Stimulated activated CD4-positive, alpha-beta T cell treated with anti-CD3 and anti-CD28 coated beads, Interleukin-1b, Interleukin-23, amount 100 ng/mL, for 4 hours (primary cell): ENCODE measurements at places on chromosomes 7 and 10.

DNA sequence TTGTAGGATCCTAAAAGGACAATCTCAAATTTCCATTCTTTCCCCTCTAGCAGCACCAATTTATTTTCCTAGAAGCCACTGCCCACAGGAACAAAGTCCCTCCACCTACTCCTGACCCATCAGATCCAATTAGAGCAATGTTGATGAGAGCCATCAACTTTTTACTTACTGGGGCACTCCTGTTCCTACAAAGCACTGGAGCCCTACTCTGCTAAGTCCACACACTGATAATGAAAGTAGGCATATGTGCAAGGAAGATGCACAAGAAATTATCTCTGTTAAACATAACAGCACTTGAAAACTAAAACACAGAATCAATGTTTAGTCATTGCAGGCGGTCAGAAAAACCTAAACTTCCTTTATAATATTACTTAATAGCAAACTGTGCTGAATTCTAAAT lies 3.6 kb downstream of the HERPUD2 start:
- no peak for DNase-seq

DNA sequence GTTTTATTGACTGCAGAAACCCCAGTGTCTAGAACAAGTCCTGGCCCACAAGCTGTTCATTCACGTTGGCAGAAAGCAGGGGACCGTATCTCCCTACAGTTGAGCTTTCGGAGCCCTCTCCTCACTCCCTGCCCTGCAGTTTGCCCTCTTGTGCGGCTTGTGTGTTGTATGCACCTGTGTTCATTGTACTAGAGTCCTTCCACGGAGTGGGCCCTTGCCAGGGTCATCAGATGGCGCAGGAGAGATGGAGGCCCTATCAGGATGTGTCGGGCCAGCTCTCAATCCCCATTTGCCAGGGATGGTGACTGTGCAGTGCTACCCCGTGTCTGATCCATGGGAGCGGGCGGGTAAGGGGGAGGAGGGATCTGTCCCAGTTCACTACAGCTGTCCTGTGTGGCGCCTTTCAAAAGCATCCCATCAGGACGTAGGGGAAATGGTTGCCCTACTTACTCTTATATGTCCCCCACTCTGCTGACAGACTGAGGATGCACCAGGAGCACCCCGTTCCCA lies 77.4 kb upstream of the PRR15 start:
- DNase-seq, result no peak

DNA sequence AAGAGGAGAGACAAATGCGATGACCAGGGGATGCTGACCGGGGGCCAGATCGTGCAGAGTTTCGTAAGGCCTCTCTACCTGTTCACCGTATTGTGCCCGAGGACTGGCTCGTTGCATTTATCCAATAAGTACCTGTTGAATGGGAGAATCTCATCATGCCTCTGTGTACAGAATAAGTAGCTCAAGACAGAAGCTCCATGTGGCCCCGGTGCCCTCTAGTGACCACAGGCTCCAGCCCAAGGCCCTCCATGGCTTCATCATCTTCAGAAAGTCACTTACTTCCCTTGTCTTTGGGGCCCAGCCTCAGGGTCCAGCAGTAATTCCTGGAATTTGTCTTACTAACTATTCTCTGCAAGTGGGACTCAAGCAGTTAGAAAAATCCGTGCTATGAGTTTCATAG lies 151.0 kb downstream of the CHN2 start:
- no peak for DNase-seq

DNA sequence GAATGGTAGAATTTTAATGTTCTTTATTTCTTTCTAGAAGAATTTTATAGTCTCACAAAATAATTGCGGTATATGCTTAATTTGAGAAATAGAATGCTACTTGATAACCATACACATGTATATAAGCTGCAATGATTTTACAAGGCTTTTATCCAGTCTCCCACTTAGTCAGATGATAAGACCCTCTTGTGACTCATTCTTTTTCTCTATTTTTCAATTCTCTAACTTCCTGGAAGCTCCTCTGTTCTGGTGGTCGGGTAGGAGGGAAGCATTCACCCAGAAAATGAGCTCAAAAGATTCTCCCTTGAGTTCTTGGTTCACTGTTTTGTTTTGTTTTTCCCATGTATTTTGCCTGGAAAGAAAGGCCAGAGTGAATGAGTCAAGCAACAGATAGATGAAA lies 546.6 kb downstream of the INHBA start:
- DNase-seq, result no peak

GRCh38 chr7:1424041-1424440 lies 35.2 kb downstream of the MICALL2 start:
- no peak for DNase-seq

GRCh38 chr10:33498391-33498891 lies 164.0 kb upstream of the NRP1 start:
- no peak for DNase-seq

- no peak for DNase-seq
These were observed 647.1 kb downstream of the ZNF37A start for GRCh38 chr10:38741226-38741625.

DNA sequence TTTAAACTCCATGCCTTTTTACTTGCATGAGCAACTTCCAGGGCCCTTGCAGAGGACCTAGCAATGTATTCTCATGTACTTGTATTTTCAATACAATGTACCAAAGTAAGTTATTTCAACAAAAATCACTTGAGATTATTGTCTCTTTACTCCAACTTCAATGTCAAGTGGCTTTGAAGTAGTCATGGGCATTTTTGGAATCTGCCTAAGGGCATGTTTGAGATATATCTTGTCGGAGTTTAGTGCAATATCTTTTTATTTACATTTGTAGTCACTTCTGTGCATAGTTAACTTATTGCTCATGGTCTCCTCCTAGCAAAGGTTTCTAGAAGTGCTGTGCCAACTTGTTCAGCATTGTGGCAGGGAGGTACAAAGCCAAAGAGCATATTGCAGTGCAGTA lies 508.7 kb upstream of the SEMA3D start:
- no peak for DNase-seq

DNA sequence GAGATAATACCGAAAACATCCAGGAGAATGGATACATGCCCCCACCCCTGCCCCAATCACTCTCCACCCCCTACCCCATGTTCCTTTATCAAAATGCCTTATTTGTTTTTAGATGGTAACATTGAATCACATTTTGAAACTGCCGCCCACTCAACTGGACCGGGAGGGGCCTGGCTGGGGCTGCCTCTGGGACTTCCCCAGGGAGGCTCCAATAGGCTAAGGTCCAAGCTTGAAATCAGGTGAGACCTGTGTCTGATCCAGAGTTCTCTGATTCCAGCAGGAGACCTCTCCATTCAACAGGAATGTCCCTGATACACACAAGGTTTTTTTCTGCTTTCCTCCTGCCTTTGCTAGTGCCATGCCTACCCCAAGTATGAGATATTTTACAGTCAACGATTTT lies 43.8 kb upstream of the ACSL5 start:
- DNase-seq, result no peak

DNA sequence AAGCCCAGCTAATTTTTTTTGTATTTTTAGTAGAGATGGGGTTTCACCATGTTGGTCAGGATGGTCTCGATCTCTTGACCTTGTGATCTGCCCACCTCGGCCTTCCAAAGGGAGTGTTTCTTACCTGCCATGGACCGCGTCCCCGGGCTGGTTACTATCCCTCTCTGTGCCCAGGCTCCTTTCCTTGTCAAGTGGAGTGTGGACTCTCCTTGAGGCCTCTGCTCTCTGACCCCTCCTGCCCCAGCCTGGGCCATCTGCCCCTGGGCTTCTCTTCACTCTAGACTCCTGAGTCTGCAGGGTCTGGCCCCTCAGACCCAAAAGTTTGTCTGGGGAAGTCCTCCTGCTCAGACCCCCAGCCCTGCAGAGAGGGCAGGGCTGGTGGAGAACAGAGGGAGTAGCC lies 20.7 kb downstream of the NEURL1 start:
- DNase-seq, result no peak

- DNase-seq, result no peak
These were observed 67.4 kb upstream of the LRRC4 start for GRCh38 chr7:128098629-128099028.

DNA sequence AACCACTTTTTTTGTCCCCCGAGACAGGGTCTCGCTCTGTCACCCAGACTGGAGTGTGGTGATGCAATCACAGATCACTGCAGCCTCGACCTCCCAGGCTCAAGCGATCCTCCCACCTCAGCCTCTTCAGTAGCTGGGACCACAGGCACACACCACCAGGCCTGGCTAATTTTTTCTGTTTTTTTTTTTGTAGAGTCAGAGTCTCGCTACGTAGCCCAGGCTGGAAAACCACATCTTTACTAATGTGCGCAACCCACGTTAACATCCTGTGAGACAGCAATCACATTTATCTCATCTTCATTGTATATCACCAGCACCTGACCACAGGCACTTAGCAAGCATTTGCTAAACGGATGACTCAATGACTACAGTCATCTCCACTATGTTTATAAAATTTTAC lies 77.8 kb upstream of the ATP6V0A4 start:
- no peak for DNase-seq

DNA sequence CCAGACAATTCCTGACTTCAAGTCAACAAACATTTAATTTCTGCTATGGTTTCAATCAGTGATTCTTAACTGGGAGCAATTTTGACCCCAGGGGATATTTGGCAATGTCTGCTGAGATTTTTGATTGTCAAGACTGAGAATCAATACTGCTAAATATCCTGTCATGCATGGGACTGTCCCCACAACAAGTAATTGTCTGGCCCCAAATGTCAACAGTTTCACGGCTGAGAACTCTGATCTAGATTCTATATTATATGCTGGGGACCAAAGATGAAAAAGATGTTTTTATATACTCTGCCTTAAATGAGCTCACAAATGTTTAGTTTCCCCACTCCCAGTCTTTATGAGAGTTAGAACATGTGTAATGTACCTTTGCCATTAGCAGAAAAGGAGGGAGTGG lies 19.2 kb downstream of the ANKRD7 start:
- DNase-seq, result no peak

GRCh38 chr7:148652773-148653172 lies 45.9 kb upstream of the CUL1 start:
- DNase-seq, result no peak

DNA sequence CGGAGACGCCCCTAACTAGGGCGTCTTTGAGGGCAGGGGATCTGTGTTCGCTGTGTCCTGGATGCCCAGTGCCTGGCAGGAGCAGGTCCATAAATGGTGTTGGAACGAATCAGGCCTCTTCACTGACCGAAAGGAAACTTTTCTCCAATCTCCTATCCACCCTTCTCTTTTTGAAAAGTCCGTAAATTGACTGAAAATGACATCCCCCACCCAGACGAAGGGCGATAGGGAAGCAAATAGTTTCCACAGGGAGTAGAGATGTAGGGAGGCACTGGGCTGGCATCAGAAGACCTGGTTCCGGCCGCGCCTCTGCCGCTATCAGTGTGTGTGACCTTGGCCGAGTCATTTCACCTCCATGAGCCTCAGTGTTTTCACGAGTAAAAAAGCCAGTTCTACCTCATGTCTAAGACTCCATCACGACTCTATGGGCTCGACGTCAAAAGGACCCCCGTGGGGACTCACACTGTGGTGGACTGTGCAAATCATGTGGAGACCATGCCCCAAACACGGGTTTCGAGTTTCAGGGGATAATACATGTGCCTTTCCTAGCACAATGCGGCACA lies 497 bp upstream of the RAB11FIP2 start:
- no peak for DNase-seq

- DNase-seq, result no peak
These were observed 60.4 kb upstream of the CACNB2 start for GRCh38 chr10:18079665-18080295.

- peak; percentile 55 for DNase-seq
These were observed 4.4 kb upstream of the MYL7 start for GRCh38 chr7:44145479-44145968.

DNA sequence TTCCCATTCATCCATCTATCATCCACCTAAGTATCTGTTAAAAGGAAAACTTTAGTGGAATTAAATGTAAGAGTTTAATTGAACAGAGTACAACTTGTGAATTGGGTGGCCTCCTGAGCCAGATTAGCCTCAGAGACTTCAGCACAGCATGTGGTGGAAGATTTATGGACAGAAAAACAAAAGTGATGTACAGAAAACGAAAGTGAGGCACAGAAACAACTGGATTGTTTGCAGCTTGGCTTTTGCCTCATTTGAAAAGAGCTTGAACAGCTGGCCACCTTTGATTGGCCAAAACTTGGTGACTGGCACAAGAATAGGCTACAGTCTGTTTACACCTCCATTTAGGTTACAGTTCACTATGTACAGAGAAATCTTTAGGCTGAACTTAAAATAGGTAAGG lies 1463.4 kb upstream of the CELF2 start:
- DNase-seq, result no peak

GRCh38 chr7:41698726-41699125 lies 4.2 kb downstream of the INHBA start:
- no peak for DNase-seq

DNA sequence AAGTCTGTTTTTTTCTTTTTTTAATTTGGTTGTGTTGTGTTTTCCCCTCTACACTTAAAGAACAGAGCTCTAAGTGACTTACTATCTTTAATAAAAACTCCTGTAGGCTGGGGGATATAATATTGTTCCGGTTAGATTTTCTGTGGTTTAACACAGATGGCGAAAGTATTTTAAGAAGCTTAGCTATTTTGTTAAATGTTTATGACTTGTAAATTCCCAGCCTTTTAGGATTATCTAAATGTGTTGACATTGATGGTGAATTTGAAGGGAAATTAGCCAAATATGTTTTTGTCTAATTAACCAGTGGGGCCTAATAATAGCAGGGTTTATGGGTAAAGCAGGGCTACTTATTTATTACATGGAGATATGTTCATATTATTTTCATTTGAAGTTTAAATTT lies 538.5 kb downstream of the INHBA start:
- DNase-seq, result no peak

DNA sequence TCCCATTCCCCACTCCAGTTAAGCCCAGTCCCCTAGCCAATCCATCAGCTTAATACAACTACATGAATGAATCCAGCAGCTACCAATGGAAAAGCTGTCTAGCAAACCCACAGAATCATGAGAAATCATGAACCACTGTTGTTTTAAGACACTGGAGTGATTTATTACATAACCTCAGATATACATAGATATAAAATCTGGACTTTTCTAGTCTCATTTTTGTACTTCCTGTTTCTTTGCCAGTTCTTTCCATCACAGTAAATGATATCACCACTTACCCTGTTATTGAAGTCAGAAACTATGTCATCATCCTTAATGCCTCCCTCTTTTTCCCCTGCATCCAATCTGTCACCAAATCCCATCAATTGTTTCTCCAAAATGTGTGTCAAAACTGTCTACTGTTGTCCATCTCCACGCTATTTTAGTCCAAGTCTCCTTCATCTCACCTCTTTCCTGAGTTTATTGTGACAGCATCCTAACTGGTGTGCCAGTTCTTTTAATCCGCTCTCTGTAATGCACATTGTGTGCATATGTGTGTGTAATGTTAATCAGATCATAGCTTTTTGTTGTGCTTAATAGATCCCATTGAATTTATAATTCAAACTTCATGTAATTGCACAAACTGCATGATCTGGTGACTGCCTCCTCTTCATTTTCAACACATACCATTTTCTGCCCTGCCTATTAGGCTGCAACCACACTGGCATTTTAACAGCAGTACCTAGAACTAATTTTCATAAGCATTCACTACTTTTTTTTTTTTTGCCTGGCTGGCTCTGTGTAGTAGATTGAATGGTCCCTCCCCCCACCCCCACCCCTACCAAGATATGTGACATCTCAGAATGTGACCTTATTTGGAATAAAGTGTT lies 56.0 kb downstream of the MKLN1 start:
- no peak for DNase-seq
